ENCODE measurements at places on chromosomes 16 and 17.

DNA sequence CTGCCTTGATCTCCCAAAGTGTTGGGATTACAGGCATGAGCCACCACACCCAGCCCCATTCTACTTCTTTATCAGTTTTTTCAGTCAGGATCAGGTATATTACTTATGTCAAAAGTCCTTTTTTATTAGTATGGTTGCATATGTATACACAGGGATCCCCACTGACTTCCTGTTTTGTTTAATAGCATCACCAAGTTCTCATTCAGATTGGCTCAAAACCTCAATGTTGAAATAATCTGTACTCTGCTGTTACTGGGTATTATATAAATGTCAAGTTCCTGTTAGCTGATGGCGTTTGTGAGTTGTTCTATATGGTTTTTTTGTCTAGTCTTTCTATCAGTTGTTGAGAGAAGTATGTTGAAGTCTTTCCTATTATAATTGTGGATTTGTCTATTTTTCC lies 168.5 kb downstream of the BCAS3 start:
- DNase-seq: no peak

DNA sequence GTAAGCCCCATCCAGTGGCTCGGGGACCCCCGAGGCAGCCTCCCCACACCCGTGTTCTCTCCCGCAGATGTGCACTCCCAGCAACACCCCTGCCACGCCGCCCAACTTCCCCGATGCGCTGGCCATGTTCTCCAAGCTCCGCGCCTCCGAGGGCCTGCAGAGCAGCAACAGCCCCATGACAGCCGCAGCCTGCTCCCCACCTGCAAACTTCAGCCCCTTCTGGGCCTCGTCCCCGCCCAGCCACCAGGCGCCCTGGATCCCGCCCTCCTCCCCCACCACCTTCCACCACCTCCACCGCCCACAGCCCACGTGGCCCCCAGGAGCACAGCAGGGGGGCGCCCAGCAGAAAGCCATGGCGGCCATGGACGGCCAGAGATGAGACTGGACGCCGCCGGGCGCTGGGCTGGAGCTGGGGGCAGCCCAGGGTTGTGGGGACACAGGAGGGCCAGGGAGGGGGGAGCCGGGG lies 5.0 kb downstream of the UBALD2 start:
- no peak for DNase-seq

- DNase-seq: no peak
Measured at GRCh38 chr17:15048381-15048780, 216.7 kb downstream of the PMP22 start.

GRCh38 chr17:12055889-12056288 lies 35.2 kb downstream of the MAP2K4 start:
- no peak for DNase-seq

DNA sequence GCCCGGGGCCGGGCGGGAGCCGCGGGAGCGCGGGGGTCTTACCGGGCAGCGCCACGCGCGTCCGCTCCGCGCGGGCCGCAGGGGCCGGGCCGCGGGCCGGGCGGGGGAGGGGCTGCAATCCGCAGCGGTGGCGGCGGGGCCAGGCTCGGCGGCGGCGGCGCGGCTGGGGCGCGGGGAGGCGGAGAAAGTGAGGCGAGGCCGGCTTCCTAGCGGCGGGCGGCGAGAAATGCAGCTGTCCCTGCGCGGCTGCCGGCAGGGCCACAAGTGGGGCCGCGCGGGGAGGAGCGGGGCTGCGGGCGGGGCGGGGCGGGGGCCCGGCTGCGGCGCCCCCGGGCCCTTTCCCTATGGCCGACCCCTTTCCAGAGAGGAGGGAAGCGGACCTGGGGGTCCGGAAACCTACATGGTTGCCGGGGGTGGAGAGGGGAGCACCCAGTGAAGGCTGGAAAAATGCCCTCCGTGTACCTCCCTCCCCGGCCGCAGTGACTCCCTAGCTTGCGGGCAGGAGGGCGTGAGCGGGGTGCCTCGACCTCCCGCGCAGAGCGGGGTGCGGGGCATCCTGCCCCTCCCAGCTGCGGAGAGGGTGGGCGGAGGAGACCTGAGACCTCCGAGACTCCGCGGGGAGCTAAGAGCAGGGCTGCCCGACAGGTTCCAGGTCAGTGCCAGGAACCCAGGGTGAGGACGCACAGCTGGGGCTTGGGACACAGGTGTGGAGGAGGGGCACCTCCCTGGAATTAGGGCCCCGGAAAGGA lies at the start of gene CUEDC1:
Gene CUEDC1 (minus strand): TSS at position 230 of the 749 bp plus-strand sequence. CDS start 69,848 bp downstream, outside the sequence.
- DNase-seq: peak; percentile 75

DNA sequence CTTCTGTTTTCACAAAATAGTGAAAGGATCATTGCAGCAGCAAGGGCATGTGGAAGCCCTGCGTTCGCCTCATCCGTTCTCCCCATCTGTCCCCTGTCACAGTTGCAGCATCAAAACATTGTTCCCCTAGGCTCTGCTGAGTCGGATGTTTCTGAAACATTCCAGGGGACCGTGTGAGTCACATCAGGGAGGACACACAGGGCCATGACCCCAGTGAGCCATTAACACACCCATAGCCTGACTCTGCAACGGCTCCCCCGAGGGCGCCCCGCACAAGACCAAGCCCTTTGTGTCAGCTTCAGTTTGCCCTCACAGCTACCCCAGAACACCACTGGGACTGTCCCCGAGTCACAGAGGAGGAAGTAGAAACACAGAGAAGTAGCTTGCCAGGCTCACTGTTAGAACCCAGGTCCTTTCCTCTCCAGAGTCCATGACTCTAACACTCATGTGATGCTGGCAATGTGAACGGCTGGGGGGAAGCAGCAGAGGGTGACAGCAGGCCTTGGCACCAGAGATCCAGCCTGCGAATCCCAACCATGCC lies 63.3 kb upstream of the HSBP1 start:
- no peak for DNase-seq

DNA sequence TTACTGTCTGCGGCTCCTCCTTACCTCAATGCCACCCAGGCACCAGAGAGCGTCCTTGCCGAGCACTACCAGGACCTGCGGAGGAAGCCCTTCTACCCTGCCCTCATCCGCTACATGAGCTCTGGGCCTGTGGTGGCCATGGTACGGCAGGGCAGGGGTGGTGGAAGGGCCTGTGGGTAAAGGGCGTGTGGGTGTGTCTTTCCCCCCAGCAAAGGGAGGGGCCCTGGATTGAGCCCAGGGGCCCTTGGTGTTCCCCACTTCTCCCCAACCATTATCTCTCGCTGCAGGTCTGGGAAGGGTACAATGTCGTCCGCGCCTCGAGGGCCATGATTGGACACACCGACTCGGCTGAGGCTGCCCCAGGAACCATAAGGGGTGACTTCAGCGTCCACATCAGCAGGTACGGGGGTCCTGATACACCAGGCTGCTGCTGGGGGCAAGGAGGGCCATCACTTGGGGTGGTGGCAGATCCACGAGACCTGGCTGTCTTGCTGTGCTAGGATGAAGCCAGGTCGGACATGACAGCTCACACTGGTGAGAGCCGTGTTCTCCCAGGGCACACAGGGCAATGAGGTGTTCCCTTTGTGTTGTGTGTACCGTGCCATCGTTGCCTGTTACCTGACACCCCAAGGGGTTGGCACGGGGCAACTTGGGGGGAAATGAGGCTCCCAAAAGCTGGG lies 2.2 kb upstream of the DECR2 start:
- DNase-seq: no peak

DNA sequence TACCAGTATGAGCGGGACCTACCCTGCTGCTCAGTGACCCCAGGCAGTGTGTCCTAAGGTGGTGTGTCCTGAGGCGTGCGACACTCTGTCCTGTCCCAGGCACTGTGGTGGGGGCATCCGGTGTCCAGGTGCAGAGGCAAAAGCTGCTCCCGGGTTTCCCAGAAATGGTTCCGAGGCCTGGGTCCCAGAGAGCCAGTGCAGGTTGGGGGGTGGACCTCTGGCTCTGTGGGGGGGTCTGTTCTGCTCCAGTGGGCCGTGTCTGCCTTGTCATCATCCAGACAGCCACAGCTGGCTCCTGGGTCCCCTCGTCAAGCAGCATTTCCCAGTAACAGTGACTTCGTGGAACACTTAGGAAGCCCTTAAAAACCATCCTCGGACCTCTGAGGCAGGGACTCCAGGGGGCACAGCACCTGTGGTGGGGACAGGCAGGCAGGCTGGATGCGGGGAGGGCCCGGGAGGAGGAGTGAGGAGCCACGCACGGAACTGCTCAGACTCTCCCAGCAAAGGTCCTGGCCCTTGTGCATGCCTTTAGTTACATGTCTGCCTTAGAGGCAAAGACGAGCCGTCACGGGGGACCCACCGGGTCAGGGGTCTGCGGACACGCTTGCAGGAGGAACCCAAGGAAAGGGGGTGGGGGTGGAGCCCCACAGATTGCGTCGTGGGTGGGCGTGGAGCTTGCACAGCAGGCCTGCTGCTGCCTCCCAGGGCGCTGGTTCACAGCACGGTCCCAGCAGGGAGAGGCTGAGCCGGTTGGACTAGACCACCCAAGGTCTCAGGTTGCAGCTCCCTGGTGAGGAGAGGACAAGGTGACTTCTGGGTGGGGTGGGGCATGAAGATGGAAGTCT lies 5.6 kb downstream of the SLC16A3 start:
- no peak for DNase-seq

- DNase-seq: no peak
Measured at GRCh38 chr17:19510903-19511302, 22.8 kb upstream of the SLC47A1 start.

GRCh38 chr16:27113341-27113841 lies 46.7 kb downstream of the C16orf82 start:
- no peak for DNase-seq

GRCh38 chr17:19660219-19660870 lies 11.8 kb downstream of the ALDH3A2 start:
- DNase-seq: no peak

DNA sequence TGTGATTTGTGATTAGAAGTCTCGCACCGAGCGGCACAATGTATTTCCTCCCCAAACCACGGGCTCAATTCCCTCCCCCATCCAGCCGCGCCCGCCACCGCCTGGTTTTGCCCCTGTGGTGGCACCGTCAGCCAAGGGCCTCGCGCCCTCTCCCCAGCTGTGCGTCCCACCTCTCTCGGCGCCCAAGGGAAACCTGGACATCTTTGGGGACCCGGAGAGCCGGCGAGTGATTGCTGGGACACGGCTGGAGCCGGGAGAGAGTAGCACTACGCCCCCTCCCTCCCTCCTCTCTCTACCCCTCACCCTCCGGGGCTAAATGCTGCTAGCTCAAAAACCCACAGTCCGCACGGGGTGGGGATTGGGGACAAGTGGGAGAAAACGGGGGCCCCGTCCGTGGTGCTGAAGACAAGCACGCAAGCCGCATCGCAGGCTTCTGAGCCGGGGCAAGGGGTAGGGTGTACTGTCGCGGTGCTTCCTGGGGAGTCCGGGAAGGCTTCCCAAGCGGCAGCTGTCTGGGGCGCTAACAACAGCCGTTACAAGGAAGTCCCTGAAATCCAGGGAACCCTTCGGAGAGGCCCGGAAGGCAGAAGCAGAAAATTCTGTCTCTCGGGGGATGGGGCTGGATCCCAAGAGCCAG lies 1.4 kb downstream of the CBLN1 start:
- DNase-seq: no peak

GRCh38 chr17:77675411-77675810 lies 283.1 kb upstream of the TNRC6C start:
- DNase-seq: no peak

DNA sequence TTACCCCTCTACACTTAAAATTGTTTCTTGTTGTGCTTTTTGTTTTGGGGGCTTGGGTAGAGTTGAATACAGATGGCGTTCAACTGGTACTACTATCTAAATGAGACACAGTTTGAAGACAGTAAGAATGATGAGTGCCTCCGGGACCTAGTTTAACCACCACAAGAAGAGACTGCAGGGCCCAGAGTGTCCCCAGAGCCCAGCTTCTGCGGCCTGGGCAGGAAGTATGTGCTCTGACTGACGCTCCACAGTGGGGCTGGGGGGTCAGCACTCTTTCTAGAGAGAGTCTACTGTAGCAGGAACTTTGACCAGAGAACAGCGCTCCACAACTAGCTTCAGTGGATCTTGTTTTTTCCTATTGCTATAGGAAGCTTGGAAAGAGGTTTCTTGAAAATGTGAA lies 174.0 kb downstream of the VPS53 start:
- DNase-seq: no peak

GRCh38 chr16:5642436-5642835 lies 544.8 kb upstream of the EEF2KMT start:
- no peak for DNase-seq

- DNase-seq: peak; percentile 17
Measured at GRCh38 chr16:51762081-51762996, 611.3 kb upstream of the SALL1 start.

DNA sequence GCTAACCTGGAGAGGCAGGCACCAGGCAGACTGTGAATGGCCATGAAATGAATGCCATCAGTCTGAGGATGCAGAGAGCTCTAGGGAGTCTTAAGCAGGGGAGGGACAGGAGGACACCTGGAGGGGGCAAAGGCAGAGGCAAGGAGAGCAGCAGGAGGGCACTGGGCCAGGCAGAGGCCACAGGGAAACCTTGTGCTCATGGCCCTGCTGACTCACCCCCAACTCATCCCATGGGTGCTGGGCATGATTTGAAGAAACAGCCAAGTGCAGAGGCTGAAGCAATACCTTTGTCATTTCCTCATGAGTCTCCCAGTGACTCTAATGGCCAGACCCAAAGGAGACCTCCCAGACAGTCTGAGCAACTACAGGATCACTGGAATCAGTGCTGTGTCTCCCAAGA lies 141.4 kb downstream of the TMEM132E start:
- DNase-seq: no peak

- DNase-seq: no peak
Measured at GRCh38 chr17:80119271-80119791, 17.9 kb downstream of the GAA start.

DNA sequence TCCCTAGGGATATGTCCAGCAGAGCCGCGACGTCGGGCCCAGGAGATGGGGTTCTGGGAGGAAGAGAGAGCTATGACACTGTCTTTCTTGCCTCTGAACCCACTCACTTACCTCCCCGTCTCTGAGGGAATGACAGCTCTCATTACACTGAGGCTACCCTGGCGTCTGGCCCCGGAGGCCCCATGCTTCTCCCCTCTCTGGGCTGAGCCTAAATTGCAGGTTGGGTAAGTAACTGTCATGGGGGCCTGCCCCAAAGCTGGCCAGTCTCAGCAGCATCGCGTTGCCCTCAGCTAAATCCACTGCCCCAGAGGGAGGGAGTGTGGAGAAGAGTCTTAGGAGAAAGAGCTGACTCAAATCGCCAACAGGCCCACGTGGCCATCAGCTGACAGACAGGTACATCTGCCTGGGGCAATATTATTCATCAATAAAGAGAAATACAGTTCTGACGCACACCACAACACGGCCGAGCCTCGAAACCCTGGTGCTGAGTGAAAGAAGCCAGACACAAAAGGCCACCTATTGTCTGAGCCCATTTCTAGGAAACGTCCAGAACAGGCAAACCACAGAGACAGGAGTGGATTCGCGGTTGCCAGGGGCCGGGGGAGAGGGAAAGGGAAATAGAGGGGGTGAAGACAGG lies 156.4 kb downstream of the C16orf95 start:
- no peak for DNase-seq

GRCh38 chr17:64984851-64985521 lies 65.7 kb upstream of the LRRC37A3 start:
- no peak for DNase-seq

GRCh38 chr17:4247971-4248388 lies 15.8 kb downstream of the ANKFY1 start:
- peak; percentile 53 for DNase-seq

DNA sequence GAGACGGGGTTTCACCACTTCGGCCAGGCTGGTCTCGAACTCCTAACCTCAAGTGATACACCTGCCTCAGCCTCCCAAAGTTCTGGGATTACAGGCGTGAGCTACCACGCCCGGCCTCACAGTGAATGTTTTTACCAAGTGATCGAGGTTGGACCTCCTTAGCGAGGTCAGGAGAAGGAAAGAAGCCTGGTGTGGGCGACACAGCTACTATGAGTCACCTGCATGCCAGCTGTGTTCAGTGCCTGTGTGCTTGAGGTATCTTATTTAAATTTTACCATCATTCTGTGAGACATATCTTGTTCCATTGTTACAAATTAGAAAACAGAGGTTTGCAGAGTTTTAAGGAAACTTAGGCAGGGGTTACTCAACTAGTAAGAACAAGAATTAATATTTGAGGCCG lies 174.8 kb upstream of the DYNLRB2 start:
- DNase-seq: no peak
